Pulmonary artery endothelial cell (primary cell): ENCODE measurements at places on chromosomes 6 and 20. TPM values are rescaled to one million over a fixed set of nuclear protein-coding genes. Genes with fewer than 3 reads are reported as not detected.

DNA sequence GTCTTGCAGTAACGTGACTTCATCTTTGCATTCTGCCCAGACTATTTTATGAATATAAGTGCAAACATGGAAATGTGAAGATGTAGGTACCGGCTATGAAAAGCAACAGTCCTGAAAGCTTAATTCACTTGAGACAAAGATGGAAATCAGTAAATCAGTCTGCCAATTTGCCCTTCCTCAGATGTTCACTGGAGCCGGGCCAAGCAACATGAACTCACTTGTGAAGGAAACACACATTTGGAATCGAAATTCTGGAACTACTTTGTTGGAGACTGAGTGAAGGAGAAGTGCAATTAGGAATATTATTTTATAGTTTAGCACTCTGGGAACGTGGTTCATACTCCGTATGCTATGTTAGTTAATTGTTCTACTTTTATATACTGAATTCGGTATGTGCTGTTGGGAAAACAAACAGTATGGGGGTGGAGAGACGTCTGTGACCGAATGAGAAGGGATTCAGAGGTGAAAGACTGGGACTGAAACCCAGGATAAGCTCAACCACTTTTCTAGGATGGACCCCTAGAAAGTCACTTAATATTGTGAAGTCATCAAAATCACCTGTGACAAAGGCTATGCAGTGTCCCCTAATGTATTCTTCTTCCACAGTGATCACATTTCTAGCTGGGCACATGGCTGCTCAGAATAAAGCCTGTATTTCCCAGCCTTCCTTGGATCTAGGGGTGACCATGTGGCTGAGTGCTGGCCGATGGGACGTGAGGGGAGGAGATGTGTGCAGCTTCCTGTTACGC lies 95.5 kb downstream of the PREX1 start:
- DNase-seq = no peak

- DNase-seq = no peak
Observed at GRCh38 chr6:119395192-119395591, 45.6 kb upstream of the MAN1A1 start.

The VWA7 gene
- total RNA-seq = under 0.01 and 0.11 TPM in 2 replicates

DNA sequence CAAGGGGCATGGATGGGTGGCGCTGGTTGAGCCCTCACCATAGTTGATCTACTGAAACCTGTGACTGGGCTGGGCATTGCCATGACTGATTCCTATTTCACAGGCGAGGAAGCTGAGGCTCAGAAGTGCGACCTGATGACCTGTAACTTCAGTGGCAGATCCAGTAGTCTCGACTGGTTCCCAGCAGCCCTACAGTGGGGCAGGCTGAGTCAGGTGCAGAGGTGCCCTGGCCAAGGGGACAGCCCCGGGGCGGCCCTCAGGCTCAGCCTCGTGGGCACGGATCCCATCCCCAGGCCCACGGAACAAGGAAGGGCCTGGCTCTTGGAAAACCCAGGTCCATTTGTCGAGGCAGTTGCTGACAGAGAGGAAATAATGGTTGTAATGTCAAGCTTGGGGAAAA lies 283.0 kb downstream of the CDH4 start:
- no peak for DNase-seq

GRCh38 chr6:38239719-38240451 lies 399.8 kb downstream of the BTBD9 start:
- no peak for DNase-seq

The SMPD2 gene
- 10.7 and 14.2 TPM in 2 replicates for total RNA-seq

- no peak for DNase-seq
Observed at GRCh38 chr20:64051561-64052325, 2.3 kb upstream of the SOX18 start.

GRCh38 chr6:139765825-139766285 lies 391.4 kb upstream of the CITED2 start:
- peak; percentile 53 for DNase-seq

DNA sequence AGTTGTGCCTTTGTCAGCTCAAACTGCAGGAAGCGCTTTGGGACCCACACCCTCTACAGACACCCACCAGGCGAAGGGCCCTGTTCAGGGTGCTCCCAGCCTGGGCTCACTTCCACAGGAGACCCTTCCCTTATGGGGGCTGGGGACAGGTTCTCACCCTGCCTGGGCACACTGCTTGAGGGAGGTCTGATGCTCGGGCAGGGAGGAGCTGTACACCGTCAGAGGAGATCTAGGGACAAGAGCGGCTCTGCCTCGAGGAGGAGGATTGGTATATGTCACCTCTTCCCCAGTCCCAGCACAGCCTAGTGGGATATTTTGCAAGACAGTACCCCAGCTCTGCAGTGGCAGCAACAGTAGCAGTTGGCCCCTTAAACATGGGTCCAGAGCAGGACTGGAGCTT lies 26.9 kb downstream of the GJA10 start:
- no peak for DNase-seq

The RNF39 gene
- total RNA-seq = not detected in 2 replicates

DNA sequence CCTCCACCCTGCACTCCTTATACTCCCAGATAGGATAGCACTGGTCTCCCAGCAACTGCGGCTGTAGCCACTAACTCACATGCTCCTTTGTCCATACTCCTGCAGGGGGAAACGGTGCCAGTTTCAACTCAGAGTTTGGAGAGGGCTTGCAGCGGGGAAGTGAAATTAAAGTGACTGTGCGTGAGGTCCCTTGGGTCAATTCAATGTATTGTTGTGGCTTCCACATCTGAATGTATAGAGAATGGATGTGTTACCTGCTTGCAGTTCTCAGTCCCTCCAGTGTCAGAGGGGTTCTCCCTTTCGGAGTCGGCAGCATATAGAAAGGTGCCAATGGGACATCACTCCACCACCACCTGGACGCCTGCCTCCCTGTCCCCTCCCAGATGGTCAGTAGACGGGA lies 93.6 kb upstream of the CNKSR3 start:
- no peak for DNase-seq

DNA sequence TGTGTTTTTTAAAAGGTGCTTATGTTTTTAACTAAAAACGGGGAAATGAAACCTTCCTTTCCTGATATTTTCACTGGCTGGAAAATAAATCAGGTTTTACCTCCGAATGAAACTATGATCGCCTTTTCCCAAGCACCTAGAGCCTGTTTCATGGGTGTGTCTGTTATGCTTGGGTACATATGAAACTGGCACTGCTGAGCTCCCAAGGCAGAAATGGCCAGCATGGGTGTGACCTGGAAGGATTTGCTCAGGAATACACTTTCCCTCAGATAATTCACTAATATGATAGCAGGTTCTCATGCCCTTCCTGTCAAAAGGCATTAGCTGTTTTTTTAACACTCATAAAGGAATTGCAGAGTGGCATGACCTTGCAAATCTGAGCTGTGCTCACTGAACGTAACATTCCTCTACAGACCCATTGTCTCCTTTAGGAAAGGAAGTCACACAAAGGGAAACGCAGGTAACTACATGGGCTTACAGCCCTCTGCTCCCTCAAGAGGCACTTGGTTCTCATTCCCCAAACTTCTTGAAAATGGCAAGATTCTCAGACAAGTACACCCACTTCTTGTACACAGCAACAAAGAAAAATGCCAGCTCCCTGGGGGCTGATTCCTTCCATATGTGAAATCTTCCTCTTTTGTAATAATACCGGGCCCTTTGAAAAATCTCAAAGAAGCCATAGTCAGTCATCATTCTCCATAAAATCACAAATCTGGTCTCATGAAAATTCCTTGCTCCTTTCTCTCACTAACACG lies 72.7 kb downstream of the METTL24 start:
- DNase-seq = no peak

DNA sequence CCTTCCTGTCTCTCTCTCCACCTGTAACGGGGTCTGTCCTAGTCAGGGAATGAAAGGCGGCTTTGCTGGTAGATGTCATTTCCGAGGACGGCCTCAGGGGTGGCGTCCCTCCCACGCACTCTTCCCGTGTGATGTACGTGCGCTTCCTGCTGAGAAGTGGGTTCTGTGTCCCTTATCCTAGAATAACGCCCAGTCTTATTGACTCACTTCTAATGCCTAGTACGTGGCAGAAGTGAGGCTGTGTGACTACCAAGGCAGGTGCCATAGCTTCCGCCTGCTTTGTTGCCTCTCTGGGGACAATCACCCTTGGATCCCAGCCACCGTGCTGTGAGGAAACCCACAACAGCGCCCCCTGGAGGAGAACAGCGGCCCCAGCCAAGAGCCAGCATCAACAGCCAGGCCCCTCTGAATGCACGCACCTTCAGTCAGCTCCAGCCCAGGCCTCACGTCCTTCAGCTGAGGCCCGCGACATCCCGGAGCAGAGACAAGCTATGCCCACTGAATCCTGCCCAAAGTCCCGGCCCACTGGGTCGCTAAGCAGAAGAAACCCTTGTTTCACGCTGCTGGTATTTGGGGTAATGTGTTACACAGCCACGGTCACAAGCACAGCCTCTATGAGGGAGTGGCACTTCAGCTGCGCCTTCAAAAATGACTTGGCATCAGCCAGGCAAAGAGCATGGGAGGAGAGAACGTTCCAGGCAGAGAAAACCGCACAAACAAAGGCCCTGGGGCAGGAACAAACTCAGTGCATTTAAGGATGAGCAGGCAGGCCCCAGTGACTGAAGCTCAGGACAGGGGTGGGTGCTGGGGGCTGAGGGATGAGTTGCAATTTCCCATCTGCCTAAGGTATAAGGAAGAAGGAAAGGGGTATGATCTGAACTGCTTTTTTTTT lies 224.2 kb downstream of the NFATC2 start:
- no peak for DNase-seq

The SFTA2 gene
- not detected in 2 replicates for total RNA-seq

DNA sequence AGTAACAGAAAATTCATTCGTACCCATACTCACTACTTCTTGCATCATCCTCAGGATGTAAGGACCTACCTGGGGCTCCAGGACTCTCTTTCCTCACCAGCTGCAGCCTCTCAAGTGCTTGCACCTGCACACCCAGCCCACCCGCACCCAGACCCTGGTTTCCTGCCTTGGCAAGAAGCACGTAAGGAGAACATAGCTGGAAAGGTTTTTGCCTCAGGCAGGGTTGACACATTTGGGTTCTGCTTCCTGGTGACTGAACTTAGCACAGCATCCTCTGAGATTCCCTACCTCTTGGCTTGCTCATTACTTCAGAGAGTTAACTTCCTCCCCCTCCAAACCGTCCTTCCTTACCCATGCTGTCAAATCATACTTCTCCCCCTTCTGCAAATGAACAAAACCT lies 556.9 kb downstream of the CD83 start:
- DNase-seq = no peak

DNA sequence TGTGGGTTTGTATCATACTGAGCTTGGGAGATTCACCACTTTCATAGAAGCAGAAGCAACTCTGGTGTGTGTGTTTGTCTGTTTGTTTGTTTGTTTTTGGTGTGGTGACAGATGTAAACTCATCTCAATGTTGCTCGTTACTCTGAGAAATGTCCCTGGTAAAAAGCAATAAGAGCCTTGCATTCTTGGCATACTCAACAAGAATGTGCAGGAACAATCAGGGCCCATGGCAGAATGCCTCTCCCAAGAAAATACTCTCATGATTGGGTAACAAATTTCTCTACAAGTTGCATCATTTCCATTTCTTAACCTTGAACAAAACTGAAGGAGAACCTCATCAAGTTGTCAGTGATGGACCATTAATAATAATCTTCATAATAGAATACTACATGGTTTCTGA lies 43.0 kb upstream of the PKHD1 start:
- no peak for DNase-seq

DNA sequence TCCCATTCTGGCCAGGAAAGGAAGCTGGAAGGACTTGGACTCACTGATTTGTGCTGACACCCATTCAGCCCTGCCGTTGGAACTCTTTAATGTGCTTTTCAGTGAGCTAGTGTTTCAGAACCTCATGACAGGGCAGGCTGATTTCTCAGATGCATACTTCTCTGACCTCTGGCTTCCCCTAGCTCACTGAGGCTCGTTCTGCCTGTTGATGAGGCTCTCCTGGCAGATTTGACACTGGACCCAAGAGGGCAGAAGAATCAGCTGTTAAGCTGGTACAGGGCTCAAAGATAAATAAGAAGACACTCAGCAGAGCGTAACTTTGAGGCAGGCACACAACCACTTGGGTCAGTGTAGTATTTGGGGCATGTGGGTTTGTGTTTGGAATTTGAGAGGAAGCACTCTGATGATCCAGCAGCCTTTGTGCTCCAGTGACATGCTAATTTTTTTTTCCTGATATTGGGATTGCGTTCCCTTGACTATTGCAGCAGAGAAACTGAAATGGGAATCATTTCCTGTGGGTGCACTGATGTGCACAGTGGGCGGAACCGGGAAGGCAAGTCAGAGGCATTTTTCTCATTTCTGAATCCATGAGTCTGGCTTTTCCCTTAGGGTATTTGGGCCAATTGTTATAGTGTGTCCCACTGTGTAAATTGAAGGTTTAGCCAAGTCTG lies 80.2 kb downstream of the CARMIL1 start:
- no peak for DNase-seq

The POLH gene
- 26.4 and 31.2 TPM in 2 replicates for total RNA-seq

- no peak for DNase-seq
Observed at GRCh38 chr20:56424931-56425330, 12.9 kb downstream of the CASS4 start.

The TTLL9 gene
- 0.04 and 0.07 TPM in 2 replicates for total RNA-seq

The DSE gene
- 64.2 and 66.1 TPM in 2 replicates for total RNA-seq

The OR2W1 gene
- total RNA-seq = not detected in 2 replicates

DNA sequence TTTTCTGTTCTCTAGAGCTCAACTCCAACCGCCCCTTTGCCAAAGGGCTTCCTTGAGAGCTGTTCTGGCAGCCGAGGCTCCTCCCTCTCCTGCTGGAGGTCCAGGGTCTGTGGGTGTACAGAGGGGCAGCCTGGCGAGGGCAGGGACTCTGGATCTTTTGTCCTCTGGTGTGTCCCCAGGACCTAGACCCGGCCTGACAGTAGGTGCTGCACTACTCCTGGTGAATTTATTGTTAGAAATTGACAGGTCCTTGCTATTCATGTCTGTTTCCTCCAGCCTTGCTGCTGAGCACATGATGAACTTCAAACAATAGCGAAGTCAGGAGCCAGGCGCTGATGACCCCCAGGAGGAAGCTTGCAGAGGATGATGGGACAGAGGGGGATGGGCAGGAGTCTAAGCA lies 234.7 kb upstream of the SULF2 start:
- no peak for DNase-seq

DNA sequence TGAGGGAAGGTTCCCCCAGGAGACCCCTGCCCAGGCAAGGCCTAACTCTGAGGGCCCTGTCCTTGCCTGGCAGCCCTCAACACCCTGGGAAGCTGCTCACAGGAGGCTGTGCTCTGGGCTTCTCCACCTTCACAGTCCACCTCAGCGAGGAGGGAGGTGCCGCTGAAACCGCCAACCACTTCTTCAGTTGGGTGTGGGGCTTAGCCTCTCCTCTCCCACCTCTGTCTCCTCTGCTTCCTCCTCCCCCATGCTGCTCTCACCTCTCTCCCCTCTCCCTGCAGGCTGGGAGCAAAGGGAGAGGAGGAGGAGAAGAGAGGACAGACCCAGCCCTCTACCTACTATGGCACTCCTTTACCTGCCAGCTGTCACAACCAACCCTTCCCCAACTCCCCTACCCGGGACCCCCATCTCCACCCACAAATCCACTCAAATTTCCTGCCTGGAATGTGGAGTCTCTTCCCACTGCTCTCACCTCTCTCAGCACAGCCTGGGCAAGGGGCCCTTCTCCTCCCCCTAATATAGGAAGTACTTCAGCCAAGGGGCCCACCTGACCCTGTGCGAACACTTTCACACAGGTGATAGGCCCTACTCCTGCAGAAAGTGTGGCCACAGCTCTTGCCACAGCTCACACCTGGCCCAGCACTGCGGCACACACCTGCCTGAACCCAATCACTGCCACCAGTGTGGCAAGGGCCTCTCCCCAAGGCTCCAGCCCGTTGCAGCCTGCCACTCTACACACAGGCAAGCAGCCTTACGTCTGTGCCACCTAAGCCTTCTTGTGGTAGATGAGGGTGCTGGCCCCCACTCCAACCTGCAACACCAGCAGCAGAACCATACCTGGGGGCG lies 7.2 kb downstream of the RING1 start:
- no peak for DNase-seq
